Esophagus muscularis mucosa (tissue), 4 donors: ENCODE measurements at places on chromosomes 5 and 9. TPM values are rescaled to one million over a fixed set of nuclear protein-coding genes. Genes with fewer than 3 reads are reported as not detected.

The SAXO1 gene
- total RNA-seq = 0.11 TPM

The PALM2AKAP2 gene
- total RNA-seq = 2.3 TPM

The HABP4 gene
- total RNA-seq = 97.2 TPM

The SPINK7 gene
- not detected for total RNA-seq

The PCDHA10 gene
- total RNA-seq = 0.83 TPM

The FOXD4L5 gene
- not detected for total RNA-seq

The RASGRF2 gene
- total RNA-seq = 7.6 TPM

The PCDHA11 gene
- 0.42 TPM for total RNA-seq

The INSYN2B gene
- total RNA-seq = not detected

GRCh38 chr5:142405814-142406395 is 81.1 kb upstream of the SPRY4 start:
- no peak overlapping the region for H3K4me3 ChIP-seq
- no peaks in the 10 kb centered on the region for H3K36me3 ChIP-seq
- no peaks in the 10 kb centered on the region for H3K27me3 ChIP-seq
- H3K27ac ChIP-seq = peak overlapping the region; percentile 81
- H3K4me1 ChIP-seq = peaks cover 30% of the 10 kb centered on the region

DNA sequence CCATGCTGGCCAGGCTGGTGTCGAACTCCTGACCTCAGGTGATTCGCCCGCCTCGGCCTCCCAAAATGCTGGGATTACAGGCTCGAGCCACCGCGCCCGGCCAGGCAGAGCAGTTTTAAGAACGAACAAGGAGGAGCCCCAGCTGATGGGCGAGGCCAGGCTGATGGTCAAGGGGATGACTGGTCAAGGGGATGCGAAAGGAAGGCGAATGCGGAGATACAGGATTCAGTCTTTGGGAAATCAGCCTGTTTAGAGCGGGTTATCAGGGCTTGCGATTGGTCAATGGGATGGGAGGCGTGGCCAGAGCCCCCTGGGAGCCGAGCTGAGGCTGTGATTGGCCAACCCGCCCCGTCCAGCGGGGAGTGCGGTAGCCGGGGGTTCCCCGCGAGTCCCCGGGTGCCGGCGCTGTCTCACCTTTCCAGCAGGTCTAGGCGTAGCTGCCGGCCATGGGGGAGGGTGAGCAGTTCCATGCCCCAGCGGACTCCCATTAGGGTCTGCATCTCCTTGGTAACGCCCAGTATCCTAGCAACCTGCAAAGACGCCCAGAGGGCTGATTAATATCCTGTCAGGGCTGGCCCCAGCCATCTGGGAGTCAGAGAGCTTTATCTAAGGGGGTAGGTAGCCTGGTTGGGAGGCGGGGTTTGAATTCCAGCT is 7.5 kb upstream of the TOR2A start:
- peaks cover 26% of the 10 kb centered on the region for H3K4me1 ChIP-seq
- peak overlapping the region; percentile 30 for H3K4me3 ChIP-seq
- peaks cover 14% of the 10 kb centered on the region for H3K27me3 ChIP-seq
- H3K27ac ChIP-seq = peak overlapping the region; percentile 32
- H3K36me3 ChIP-seq = peaks cover 43% of the 10 kb centered on the region
- no peak for DNase-seq

GRCh38 chr9:4490705-4491625 is 697 bp downstream of the SLC1A1 start:
- peak overlapping the region; percentile 86 for H3K27ac ChIP-seq
- no peaks in the 10 kb centered on the region for H3K36me3 ChIP-seq
- no peak for DNase-seq
- H3K4me1 ChIP-seq = peaks cover 12% of the 10 kb centered on the region

DNA sequence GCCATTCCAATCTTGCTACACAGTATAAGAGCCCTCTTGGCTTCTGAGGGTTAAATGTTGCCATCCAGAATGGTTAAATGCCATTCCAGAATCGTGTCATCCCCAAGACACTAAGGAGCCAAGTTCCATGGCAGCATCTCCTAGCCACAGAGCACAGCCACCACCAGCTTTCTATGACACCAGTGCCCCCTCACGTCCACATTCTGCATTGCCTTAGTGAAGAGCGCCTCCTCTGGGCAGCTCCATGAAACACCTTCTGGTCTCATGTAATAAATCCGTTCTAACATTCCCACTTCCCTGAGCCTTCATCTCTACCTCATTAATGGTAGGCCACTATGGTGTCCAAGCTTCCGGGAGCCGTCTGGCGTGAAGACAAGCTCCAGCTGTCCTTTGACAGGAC is 12.4 kb downstream of the CBY3 start:
- H3K4me1 ChIP-seq = no peaks in the 10 kb centered on the region
- no peak overlapping the region for H3K27ac ChIP-seq
- H3K4me3 ChIP-seq = no peak overlapping the region
- H3K27me3 ChIP-seq = no peaks in the 10 kb centered on the region
- no peak for DNase-seq
- peaks cover 6% of the 10 kb centered on the region for H3K36me3 ChIP-seq

DNA sequence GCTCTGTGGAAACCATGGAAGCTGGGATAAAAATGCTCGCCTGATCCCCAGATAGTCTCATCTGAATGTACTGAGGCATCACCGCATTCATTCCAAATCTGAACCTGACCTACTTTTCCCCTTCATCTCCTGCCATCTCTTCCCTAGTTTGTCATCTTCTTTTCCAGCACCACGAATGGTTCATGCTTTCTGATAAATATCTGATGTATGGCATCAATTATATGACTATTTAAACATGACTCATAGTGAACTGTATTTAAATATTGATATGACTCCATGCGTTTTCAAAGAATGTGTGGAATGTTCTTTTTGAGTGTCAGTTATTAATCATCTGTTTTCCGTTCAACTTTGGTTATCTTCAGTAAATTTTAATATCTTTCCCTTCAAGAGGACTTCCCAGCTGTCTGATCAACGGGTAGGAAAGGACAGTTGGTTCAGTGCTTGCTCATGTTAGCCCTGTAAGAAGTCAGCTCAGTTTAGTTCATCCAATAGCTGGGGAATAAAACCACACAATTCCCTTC is 21.1 kb downstream of the BASP1 start:
- H3K36me3 ChIP-seq = no peaks in the 10 kb centered on the region
- no peak for DNase-seq
- no peak overlapping the region for H3K4me3 ChIP-seq
- no peaks in the 10 kb centered on the region for H3K4me1 ChIP-seq
- H3K27me3 ChIP-seq = no peaks in the 10 kb centered on the region

- no peak for DNase-seq
- H3K27ac ChIP-seq = peak overlapping the region; percentile 97
- H3K4me3 ChIP-seq = peak overlapping the region; percentile 87
- peaks cover 32% of the 10 kb centered on the region for H3K4me1 ChIP-seq
Measured at GRCh38 chr5:163459462-163459818, 462 bp downstream of the NUDCD2 start.

- H3K36me3 ChIP-seq = no peaks in the 10 kb centered on the region
- H3K27ac ChIP-seq = no peak overlapping the region
- H3K27me3 ChIP-seq = peaks cover 27% of the 10 kb centered on the region
- DNase-seq = peak; percentile 80
- no peak overlapping the region for H3K4me3 ChIP-seq
Measured at GRCh38 chr5:176740131-176740701, 70.1 kb upstream of the UNC5A start.

- DNase-seq = no peak
- no peaks in the 10 kb centered on the region for H3K36me3 ChIP-seq
- no peak overlapping the region for H3K4me3 ChIP-seq
- no peak overlapping the region for H3K27ac ChIP-seq
- no peaks in the 10 kb centered on the region for H3K4me1 ChIP-seq
Measured at GRCh38 chr9:108019821-108020220, 530.3 kb upstream of the KLF4 start.

DNA sequence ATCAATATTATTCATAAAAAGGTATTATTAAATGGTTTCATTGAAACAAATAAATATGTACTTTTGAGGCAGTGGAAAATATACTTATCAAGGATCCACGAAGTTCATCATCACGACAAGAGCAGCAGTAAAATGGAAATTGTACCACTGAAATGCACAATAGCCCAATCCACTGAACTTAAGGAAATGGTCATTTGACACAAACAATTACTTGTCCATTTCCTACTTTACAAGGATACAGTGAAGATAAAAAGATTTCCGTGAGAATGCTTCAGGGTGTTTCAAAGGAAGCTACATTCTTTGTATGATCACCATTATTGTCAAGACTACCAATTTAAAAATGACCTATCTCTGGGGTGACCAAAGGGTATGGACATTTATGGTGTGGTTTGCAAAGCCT is 210.3 kb downstream of the SYK start:
- no peaks in the 10 kb centered on the region for H3K36me3 ChIP-seq
- no peak overlapping the region for H3K27ac ChIP-seq
- no peaks in the 10 kb centered on the region for H3K4me1 ChIP-seq
- no peaks in the 10 kb centered on the region for H3K27me3 ChIP-seq

DNA sequence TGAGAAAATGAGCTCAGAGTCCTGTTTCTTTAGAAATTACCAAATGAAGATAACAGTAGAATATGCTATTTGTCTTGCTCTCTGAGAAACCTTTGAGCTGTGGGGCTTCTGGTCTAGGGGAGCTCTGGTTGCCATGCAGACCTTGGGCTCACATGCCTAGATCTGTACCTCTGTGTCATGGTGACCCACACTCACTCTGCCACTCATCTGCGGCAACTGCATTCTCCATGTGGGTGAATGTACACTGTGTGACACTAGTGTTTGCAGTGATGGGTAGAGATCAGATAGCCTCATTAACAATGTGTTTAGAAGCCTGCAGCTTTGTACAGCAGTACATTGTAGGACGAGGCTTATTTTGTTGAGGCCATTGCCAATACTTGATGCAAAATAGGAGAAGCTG is 521.2 kb downstream of the CHSY3 start:
- no peaks in the 10 kb centered on the region for H3K4me1 ChIP-seq
- H3K27me3 ChIP-seq = no peaks in the 10 kb centered on the region
- no peak for DNase-seq
- no peaks in the 10 kb centered on the region for H3K36me3 ChIP-seq

- DNase-seq = no peak
- no peak overlapping the region for H3K27ac ChIP-seq
- no peak overlapping the region for H3K4me3 ChIP-seq
- no peaks in the 10 kb centered on the region for H3K27me3 ChIP-seq
Measured at GRCh38 chr5:116524966-116525365, 49.7 kb downstream of the SEMA6A start.

DNA sequence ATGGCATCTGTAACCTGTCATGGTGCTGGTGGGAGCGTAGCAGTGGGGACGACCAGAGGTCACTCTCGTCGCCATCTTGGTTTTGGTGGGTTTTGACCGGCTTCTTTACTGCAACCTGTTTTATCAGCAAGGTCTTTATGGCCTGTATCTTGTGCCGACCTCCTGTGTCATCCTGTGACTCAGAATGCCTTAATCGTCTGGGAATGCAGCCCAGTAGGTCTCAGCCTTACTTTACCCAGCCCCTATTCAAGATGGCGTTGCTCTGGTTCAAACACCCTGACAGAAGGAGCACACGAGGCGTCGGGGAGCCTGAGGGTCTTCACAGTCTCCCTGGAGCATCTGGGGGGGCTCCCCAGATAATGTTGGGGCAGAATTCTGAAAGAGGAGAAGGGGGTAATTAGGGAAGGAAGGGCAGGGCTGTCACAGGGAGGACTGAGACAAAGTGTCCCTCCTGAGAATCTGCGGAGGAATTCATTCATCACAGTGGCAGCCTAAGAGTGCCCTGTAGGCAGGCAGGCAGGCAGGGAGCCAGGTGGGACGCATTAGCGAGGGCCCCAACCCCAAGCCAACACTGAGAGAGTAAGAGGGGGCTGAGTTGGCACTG is 21.3 kb upstream of the NCS1 start:
- no peaks in the 10 kb centered on the region for H3K36me3 ChIP-seq
- H3K27ac ChIP-seq = no peak overlapping the region
- H3K4me3 ChIP-seq = no peak overlapping the region
- no peak for DNase-seq

- H3K36me3 ChIP-seq = no peaks in the 10 kb centered on the region
- H3K27ac ChIP-seq = no peak overlapping the region
- no peaks in the 10 kb centered on the region for H3K4me1 ChIP-seq
- H3K27me3 ChIP-seq = no peaks in the 10 kb centered on the region
- DNase-seq = no peak
Measured at GRCh38 chr9:120137186-120137840, 442.7 kb downstream of the CDK5RAP2 start.

- no peaks in the 10 kb centered on the region for H3K36me3 ChIP-seq
- H3K27ac ChIP-seq = peak overlapping the region; percentile 99
- peak overlapping the region; percentile 99 for H3K4me3 ChIP-seq
- DNase-seq = no peak
- peaks cover 29% of the 10 kb centered on the region for H3K4me1 ChIP-seq
Measured at GRCh38 chr5:140402258-140403074, 833 bp downstream of the ANKHD1 start.

DNA sequence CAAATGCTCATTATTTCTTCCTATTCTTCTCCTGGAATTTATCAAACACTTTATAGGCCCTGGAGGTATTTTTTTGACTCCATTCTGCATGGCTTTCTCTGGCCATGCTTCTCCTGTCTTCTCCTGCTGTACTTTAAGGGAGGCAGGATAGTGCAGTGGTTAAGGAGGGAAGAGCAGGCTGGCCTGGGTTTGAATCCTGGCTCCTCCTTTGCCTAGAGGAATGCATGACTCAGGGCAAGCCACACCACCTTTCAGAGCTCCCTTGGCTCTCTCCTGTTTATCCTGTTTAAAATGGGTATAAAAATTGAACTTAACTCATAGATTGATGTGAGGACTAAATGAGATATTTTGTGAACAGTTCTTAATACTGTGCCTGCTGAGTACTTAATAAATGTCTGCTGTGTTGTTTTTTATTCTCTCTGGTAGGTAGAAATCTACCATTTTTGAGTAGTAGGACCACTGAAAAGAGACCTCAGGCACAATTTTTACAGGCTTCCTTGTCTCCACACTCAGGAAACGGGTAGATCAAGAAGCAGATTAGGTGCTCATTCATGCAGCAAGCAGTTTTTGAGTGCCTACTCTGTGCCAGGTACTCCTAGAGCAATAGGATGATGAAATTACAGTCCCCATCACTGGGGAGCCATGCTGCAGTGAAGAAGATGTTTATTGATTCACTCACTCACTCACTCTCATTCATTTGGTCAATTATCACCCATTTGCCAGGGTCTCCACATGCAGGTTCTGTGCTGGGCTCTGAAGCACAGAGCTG is 32.7 kb upstream of the ARAP3 start:
- DNase-seq = no peak
- no peaks in the 10 kb centered on the region for H3K36me3 ChIP-seq
- peaks cover 7% of the 10 kb centered on the region for H3K4me1 ChIP-seq

DNA sequence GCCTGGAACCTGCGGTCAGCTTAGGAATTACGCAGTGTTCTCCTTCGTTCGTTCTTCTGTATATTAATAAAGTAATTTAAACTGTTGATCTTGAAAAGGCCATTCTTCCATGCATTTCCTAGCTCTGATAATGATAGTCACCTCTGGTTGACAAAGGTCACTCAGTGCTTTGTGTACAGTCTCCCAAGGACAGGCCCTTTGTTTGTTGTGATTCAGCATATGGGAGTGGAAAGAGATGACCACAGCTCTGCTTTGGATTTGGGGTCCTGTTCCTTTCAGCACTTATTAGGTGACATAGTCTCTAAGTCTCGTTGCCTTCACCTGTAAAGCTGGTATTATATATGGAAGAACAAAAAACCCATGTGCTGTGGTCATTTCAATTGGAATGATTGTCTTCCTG is 39.6 kb downstream of the RAD23B start:
- no peaks in the 10 kb centered on the region for H3K4me1 ChIP-seq
- H3K4me3 ChIP-seq = no peak overlapping the region
- H3K27ac ChIP-seq = no peak overlapping the region
- H3K27me3 ChIP-seq = no peaks in the 10 kb centered on the region
